ENCODE measurements at places on chromosomes 7 and 10.

- DNase-seq, result no peak
Measured at GRCh38 chr7:24703296-24703695, 54.0 kb downstream of the GSDME start.

DNA sequence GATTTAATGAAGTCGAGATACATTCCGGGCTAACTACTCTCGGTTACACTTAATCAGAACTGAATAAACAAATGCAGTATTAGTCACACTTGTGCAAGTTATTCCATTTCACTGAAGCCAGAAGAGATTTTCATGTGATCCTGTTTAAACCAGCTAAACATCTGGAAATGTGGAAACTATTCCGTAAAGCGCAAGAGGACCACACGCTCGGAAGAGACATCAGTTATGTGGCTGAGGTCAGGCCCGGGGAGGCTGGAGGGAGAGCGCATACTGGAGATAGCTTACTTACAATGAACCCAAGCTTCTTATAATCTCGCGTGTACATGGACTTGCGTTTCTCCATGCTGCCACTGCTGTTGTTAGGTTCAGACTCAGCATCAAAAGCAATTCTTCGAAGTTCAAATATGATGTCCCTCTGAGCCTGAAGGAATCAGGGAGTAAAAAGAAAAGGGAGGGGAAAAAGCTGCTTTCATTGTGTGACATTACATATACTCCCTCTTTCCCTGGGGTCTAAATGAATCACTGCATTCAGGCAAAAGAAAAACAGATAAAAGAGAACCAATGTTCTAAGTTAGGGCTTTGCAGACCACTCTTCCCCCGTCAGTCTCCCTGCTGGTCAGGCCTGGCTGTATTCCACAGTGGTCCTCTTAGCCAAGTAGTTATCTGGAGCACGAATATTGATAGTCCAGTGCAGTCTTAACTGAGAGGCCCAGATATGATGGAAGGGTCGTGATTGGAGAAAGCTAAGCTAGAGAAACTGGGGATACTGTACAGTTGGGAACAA, 237.4 kb downstream of the ELMO1 start:
- DNase-seq, result no peak

- DNase-seq, result no peak
Measured at GRCh38 chr7:38327637-38328036, 54.2 kb upstream of the TARP start.

- DNase-seq, result no peak
Measured at GRCh38 chr10:60643874-60644273, 134.4 kb upstream of the CDK1 start.
